ENCODE measurements at places on chromosomes 12 and 14.

DNA sequence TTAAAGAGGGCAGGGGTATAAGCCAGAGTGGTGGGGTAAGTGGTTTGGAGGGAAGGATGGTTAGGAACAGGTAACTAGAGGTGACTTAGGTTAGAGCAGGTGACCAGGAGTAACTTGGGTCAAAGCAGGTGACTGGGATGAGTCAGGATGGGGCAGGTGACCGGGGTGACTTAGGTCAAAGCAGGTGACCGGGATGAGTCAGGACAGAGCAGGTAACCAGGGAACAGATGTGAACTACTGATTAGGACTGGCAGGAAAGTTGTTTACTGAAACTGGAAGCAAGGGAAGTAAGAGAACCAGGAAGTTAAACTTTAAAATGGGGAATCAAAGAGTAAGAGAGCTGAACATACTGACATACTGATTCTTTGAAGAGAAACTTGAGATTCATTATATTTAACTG, 57.4 kb downstream of the FSCB start:
- no peak for DNase-seq

DNA sequence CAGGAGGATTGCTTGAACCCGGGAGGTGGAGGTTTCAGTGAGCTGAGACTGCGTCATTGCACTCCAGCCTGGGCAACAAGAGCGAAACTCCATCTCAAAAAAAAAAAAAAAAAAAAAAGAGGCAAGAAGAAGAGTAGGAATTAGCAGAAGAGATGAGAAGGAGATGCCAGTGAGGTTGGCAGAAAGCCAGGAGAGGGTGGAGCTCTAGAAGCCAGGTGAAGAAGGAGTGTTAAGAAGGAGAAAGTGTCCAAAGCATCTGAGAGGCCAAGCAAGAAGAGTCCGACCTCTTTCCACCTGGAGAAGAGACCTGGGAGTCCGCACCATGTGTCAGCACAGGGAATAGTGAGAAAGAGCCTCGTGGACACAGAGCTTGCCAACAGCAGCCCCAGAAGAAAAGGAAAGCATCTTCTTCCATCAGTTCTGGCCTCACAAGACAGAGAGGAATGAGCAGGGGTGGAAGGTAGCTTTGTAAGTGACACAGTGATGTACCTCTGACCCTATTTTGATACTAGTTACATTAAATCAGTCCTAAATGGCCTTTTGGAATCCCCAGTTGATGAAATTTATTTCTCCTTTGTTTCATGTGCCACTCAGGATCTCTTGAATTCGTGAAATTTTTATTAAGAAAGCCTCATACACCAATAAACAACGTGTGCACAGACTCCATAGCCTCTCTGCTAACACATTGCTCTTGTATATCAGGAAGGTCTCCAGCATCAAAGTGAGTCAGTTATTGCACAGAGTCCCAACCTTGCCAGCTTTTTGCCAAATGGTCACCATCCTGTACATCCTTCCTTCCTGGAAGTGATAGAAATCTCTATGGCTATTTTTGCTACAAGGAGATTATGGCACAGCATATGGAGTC, 70.6 kb downstream of the SAMD4A start:
- no peak for DNase-seq

DNA sequence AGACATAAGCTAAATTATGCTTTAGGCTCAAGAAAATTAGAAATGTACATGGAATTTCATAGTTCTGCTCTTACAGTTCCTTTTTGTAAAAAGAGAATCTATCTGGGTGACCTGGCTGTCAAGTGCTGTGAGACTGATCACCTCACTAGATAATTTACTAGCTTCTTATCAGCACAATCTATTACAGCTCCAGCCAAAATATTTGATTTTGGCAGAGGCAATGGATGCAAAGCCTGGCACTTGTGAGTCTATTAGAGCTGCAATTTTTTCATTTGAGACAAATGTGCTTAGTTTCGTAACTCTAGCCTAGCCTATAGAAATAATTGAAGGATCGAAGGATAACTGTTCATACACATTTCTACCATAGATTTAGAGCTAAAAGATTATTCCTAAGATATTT, 927.5 kb downstream of the SLC6A15 start:
- no peak for DNase-seq

- DNase-seq: no peak
Observed at GRCh38 chr12:2248087-2248900, 195.5 kb downstream of the CACNA1C start.

- DNase-seq: no peak
Observed at GRCh38 chr14:64409126-64409920, 21.2 kb downstream of the MTHFD1 start.

DNA sequence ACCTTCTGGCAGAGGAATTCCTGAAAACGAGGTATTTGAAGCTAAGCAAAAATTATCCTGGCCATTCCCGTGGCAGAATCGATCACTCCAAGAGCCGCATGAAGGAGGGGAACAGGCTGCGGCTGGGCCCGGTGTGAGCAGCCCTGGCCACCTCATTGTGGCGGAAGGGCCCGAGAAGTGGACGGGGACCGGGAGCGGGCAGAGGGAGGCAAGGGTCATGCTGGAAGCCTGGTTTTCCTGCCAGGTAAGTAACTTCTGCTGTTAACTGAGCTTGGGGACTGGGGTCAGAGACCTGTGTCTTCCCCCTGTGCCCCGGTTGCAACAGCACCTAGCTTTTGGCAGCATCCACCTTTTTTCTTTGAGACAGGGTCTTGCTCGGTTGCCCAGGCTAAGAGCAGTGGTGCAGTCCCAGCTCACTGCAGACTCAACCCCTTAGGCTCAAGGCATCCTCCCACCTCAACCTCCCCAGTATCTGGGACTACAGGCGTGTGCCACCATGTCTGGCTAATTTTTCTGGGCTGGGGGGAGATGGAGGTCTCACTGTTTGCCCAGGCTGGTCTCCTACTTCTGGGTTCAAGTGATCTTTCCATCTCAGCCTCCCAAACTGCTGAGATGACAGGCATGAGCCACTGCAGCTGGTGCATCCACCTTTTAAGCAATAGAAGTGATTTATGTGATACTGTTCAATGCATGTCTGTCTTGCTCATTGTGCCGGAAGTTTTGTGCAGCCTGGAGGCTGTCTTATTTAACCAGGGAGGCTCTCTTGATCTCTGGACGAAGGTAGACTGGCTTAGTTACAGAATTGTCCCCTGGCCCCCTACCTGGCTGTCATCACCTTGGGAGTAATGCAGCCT, 174.0 kb upstream of the MYL2 start:
- DNase-seq: no peak

All from Daoy (cell line).